ENCODE measurements at places on chromosomes 4 and X. TPM values are rescaled to one million over a fixed set of nuclear protein-coding genes. Genes with fewer than 3 reads are reported as not detected.

TAF7L gene
- 0.22 TPM for polyA plus RNA-seq

RGN gene
- 0.26 TPM for polyA plus RNA-seq

PRSS12 gene
- polyA plus RNA-seq = 71.5 TPM

DNA sequence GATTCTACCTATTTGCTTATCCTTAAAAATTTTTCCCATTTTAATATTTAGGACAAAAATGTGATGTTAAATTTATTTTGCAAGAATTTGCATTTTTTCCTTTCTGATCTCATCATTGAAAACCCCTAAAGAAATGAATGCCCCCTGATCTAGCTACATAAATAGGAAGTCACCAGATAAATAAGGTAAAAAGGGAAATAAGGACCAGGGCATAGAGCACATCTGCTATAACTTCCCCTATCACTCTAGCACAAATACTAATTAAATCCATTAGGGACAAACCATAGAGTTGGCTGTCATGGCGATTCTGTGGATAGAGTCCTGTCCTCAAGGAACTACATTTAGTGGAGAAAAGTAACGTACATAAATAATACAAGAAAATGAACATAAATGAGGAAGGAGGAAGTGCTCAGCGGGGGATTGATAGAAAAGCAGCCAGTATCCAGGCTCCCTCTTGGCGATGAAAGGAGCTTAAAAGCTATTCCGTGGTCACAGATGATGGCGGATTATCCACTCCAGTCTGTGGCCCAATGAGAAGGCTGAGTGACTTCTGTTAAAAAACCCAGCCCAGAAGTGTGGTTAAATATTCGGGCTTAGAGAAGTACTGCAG, 76.9 kb upstream of the RPL34 start:
- no peak for DNase-seq

DNA sequence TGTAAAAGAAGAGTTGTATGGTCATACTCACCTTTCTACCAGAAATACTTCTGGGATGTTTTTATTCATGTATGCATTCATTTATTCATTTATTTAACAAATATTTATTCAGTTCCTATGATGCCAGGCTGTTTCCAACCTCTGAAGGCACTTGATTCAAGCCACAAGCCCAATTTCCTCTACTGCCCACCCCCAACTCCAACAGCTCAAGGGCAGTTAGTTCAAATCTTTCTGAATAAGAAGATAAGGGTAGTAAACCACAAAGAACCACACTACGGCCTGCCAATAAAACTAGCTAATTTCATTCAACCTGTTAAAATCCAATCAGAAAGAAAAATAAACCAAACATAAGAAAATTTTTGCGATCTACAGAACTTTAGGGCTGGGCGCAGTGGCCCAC, 31.2 kb downstream of the LRBA start:
- DNase-seq = no peak

GRCh38 chr4:148735432-148736155, 293.4 kb upstream of the NR3C2 start:
- no peak for DNase-seq

DNA sequence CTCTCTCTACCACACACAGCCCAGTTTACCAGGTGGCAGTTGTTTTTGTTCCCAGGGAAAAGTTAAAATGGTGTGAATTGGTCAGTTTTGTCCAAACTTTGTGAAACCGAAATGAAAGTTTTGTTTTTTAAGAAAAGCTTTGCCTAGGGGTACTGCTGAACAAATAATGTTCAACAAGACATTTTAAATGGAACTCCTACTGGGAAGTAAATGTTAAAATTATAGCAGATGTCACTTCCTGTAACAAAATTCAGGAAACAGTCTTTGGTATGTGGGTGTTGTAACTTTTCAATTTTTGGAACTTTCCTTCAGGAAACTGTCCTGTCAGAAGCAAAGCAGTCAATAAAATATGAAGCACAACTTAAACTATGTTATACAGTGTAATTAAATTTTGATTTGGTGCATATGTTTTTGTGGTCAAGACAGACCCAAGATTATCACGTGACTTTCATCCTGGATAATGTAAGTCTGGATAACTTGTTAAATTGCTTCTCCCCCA, 79.5 kb downstream of the AFF1 start:
- DNase-seq = peak; percentile 39

DNA sequence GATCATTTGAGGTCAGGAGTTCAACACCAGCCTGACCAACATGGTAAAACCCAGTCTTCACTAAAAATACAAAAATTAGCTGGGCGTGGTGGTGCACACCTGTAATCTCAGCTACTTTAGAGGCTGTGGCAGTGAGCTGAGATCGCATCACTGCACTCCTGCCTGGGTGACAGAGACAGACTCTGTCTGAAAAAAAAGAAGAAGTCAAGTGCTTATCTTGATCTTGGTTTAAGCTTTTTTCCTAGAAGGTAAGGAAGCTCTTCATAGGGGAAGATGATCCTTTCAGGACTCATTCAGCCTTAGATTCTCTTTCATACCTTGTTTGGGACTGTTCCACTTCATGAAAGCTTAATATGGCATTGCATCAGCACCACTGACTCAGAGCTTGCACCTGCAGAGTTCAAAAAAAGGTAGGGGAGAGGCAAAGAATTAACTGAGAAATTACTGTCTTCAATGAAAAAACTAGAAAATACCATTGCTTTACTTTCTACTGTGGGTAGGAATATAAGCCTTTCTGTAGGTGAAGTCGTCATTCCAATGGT, 70.8 kb upstream of the EPGN start:
- DNase-seq = no peak

- no peak for DNase-seq
Observed at GRCh38 chr4:43286137-43286536, 393.6 kb downstream of the GRXCR1 start.

DNA sequence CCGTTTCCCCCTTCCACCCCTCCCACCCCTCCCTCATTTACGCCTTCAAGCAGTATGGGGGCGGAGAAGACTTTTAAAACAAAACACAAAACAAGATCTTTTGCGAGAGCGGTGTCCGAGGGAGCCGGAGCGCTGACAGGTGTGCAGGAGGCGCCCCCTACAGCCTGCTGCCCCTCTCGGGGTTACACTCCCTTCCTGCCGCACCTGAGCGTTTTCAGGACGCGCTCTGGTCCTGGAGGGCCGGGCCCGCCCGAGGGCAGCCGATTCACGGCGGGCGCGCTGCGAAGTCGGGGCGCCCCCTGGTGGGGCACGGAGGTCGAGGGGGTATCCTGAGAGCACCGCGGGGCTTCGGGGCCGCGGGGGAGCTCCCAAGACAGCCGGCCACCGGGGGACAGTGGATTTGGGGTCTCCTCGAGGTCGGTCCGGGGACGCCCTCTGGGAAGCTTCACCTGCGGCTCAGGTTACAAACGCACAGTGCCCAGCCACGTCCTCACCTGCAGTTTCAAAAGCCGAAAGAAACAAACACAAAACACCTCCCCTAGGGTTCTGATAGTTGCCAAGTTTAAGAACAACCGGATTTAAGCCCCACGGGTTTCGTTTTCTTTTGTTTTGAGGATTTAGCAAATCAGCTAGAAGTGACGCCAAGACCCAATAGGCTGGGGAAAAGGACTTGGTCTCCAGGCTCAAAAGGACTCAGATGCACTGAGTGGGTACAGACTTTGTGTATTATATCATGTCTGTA, 8.0 kb upstream of the NEUROG2 start:
- DNase-seq = no peak

DNA sequence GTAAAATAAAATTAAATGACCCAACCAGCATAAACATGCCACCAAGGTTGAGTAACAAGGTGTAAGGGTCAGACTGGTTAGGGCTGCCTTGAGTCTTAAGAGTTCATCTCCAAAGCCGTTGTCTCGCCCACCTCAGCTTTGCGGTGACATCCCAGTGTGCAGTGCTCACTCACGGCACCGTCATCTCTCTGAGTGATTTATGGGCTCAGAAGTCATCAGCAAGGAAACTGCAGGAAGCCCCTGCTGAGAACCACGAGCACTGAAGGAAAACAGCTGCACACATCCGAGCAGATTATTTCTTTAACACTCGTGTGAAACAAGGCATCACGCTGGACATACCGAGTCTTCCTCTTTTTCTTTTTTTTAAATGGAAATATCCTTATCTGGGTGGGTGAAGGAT, 411.1 kb downstream of the TRIML1 start:
- DNase-seq = peak; percentile 5

- DNase-seq = no peak
Observed at GRCh38 chr4:178595500-178596138, 1153.4 kb upstream of the AGA start.

DNA sequence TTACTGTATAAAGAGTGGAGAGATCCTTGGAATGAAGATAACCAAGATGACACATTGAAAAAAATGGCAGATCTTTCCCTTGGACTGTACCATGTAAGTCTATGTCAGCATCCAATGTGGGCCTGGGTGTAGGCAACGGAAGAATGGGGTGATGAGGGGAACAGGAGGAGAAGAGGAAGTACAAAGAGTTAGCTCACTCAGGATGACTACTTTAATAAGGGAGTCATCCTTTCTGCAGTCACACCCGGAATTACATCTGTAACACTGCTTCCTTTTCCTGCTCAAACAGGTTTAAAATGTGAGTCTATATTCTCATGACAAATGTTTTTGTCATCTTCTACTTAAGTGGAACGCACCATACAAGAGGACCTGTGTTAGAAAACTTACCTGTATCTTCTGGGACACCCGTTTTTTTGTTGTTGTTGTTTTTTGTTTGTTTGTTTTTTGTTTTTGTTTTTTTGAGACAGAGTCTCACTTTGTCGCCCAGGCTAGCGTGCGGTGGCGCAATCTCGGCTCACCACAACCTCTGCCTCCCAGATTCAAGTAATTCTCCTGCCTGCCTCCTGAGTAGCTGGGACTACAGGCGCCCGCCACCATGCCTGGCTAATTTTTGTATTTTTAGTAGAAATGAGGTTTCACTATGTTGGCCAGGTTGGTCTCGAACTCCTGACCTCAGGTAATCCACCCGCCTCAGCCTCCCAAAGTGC, 18.0 kb downstream of the HPSE start:
- no peak for DNase-seq

DNA sequence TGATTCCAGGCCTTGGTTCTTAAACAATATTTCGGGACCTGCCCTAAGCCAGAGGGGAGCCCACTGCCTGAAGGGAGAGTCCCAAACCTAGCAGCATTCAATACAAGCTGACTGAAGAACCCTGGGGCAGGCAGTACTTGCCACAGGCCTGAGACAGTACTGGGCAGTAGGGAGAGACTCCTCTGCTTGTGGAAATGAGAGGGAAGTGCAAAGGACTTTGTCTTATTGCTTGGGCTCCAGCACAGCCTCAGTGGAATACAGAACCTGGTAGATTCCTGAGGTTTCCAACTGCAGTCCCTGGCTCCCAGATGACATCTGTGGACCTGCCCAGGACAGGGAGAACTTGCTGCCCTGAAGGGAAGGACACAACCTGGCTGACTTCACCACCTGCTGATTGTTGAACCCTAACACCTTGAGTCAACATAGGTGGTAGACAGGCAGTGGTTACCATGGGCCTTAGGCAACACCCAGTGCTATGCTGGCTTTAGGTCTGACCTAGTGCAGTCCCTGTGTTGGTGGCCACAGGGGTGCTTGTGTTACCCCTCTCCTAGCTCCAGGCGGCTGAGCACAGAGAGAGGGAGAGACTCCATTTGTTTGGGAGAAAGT, 20.3 kb upstream of the ABCG2 start:
- DNase-seq = no peak

GRCh38 chrX:24369816-24370215, 9.4 kb downstream of the SUPT20HL1 start:
- no peak for DNase-seq

- DNase-seq = peak; percentile 16
Observed at GRCh38 chrX:2316534-2316933, 184.2 kb downstream of the DHRSX start.

GRCh38 chrX:17930850-17931249, 69.8 kb upstream of the RAI2 start:
- DNase-seq = no peak

Measured in IMR-90 (cell line).